ENCODE measurements at places on chromosomes 6 and 20.

- DNase-seq: no peak
These were observed 28.5 kb downstream of the CDC5L start for GRCh38 chr6:44415873-44416502.

DNA sequence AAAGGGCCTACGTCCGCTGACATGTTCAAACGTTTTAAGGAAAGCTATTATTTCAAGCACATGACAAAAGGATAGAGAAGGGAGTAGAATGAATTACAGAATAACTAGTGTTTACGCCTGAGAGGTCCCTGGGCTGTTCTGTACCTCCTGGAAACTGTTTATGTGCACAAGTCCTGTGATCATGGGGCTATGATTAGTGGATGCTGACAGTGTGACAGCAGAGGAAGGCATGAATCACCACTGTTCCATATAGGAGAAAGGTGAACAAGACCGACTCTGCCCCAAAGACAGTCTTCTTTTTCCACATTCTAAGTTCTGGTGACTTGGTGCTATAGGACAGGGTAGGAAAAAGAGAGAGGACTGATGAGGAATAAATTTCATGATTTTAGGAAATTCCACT lies 249.2 kb upstream of the PRDM1 start:
- DNase-seq: no peak

- DNase-seq: no peak
These were observed 167.0 kb downstream of the ERMARD start for GRCh38 chr6:169918239-169918953.

DNA sequence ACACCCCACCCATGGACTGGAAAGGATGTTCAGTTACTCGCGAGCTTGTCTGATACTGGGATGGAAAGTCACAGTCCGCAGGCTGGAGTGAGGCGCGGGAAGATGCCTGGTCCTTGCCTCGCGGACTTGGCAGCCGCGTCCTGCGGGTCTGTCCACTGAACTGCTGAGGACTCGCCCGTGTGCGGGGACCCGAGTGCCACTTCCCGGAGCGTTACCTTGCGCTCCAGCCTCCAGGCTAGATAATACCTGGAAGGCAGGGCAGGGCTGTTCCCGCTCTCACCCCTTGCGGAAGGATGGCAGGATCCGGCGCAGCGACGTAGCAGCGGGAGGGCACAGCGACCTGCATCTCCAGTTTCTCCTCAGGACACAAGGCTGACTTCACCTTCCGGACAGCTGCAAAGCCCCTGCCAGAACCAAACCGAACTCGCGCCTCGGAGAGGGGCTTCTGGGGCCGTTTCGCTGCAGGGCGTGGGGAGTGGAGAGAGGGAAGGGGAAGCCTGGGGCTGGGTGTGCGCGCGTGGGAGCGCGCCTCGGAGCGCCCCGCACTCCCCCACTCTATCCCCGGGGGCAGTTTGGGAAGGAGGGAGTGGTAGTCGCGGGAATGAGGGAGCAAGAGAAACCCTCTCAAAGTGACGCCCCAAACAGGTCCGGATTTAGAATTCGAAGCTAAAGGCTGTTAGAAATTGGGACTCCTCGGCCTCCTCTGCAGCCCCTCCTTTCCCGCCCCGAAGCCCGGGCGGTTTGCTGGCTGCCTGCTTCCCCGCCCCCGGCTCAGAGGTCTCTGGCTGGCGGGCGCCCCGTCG lies at the start of gene KCNQ5:
KCNQ5 (plus strand) TSS at position 774 of the 803 bp plus-strand sequence.
- DNase-seq: no peak

GRCh38 chr6:144855812-144856531 lies 570.8 kb downstream of the UTRN start:
- DNase-seq: no peak

DNA sequence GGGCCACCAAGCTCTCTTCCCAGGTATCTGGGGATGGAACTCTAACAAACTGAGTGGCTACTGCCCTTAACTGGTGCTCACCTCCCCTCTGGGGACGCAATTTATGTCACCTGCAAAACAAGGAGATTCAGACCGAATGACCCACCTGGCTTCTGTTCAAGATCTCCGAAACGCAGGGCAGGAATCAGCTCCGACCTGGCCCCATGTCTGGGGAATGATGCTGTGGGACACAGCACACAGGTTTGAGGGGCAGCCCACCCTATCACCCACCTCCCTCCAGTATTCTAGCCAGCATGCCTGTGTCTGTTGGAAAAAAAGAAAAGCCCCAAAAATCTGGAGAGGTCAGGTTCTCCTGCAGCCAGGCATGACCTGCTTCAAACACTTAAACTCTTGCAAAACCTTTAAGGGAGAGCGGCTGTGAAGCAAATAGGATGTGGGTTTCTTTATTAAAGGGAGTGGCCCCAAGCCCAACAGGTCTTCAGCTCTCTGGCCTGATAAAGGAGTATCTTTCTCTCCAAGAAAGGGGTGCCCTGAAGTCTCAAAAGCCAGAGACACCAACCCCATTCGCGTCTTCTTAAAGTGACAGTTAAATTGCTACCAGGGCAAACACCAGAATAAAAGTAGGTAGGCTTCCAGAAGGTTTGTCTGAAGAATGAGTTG lies 6.4 kb downstream of the PREX1 start:
- DNase-seq: no peak

DNA sequence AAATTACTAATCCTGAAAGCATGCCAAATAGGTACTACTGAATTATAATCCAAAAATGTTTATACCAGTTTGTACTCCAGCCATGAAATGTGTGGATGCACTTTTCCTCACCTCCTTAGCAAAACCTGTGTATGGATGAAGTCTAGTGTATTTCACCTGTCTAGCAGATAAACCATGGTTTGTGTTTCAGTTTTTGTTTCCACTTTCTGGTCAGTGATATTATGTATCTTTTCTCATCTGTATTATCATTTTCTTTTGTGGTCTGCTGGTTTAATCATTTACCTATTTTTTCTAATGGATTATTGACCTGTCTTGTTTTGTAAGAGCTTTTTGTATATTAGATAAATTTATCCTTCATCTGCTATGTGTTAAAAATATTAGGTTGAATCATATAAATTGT lies 41.0 kb upstream of the TMEM217 start:
- no peak for DNase-seq

- DNase-seq: no peak
These were observed 153.3 kb downstream of the RNGTT start for GRCh38 chr6:88810089-88810488.

GRCh38 chr20:54214566-54214965 lies 6.7 kb downstream of the PFDN4 start:
- DNase-seq: no peak

GRCh38 chr20:38113401-38114325 lies 51.4 kb downstream of the TGM2 start:
- DNase-seq: no peak

GRCh38 chr6:57075092-57075491 lies 14.9 kb upstream of the ZNF451 start:
- DNase-seq: no peak
